ENCODE measurements at places on chromosomes 1 and 21.

- no peak for DNase-seq
Measured at GRCh38 chr1:144101397-144102045, 129.7 kb upstream of the FAM72C start.

DNA sequence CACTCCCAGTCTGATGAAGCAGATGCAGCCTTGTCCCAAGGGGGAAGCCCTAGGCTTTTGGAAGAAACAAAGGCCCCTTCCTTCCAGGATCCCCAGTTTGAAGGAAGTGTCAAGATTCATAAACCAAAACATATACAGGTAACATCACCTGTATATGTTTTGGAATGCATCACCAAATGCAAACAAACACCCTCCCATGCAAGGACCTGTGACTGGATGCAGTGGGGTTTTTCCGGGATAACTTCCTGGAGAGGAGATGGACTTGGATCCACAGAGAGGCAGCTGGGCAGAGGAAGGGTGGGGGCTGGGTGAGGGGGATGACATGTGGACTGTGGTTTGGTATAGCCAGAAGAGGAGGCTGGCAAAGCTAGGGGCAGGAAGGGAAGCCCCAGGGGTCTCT lies 1.5 kb upstream of the PLA2G2F start:
- no peak for DNase-seq

DNA sequence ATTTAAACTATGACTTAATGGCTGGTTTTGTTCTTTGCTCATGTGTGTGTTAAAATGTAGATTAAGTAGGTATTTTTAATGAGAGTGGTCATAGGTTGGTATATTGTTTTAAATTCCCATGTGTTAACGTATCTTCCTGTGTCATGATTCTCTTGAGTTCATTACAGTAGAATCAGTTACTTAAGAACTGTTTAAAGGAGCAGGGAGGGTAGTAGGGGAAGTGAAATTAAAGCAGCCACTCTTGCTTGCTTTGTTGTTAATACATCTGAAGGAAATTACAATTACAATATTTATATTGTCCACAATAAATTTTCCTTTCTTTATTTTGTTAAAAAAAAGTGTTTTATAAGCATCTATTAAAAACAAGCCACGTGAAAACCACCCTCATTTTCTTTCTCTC lies 119.2 kb upstream of the KIAA1614 start:
- no peak for DNase-seq

DNA sequence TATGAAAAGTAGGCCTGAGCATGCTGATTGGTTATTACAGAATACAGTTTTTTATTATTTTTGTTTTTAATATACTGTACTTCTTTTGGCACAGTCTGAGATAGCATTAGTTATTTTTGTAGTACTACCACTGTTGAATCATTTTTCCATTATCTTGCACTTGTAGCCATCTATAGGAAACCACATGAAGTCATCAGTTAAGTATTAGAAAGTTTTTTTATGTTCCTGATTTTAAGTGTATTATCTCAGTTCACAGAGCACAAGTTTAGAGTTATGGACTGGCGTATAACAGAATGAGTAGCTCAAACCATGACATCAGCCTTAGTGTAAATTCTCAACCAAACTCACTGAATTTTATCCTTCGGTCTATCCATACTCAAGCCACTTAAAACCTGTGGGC lies 22.8 kb downstream of the DHX9 start:
- no peak for DNase-seq

DNA sequence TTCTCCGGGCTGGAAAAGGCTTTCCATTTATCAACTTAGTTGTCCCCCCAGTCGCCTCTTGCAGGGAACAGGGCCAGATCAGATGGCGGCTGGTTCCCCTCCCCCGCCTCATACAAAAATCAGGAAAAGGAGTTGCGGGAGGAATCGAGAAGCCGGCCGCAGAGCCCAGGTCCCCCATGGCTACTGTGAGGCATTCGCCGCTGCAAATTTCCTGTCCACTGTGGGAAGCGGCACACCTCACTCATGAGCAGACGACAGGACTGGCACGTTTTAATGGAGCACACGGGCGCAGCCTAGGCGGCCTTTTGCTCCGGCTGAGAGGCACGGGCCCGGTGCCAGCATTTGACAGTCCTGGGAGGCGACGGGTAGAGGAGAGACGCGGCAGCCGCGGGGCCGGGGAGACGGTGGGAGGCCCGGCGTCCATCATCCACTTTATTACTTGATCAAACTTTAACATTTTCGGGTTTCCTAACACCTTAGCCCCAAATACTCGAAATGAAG lies 1.1 kb downstream of the GNG4 start:
- DNase-seq: no peak

- no peak for DNase-seq
Measured at GRCh38 chr1:169914531-169914930, 20.8 kb upstream of the SCYL3 start.

DNA sequence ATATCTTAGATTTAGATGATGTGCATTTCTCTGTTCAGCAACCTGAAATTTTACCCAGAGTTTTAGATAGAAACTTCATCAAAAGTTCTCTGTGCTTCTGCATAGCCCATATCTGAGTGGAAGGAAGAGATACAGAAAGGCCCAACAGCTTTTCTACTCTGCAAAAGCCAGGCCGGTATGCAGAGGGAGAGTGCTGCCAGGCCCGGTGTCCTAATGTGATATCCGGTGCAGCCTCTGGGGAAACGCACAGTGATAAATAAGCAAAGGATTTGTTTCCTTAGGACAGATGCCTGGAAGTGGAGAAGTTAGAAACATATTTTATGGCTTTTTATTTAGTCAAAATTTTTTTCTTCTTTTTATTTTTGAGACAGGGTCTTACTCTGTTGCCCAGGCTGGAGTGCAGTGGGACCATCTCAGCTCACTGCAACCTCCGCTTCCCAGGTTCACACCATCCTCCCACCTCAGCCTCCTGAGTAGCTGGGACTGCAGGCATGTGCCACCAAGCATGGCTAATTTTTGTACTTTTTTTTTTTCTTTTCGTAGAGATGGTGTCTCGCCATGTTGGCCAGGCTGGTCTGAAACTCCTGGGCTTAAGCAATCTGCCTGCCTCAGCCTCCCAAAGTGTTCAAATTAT lies 145.8 kb downstream of the PATJ start:
- no peak for DNase-seq

DNA sequence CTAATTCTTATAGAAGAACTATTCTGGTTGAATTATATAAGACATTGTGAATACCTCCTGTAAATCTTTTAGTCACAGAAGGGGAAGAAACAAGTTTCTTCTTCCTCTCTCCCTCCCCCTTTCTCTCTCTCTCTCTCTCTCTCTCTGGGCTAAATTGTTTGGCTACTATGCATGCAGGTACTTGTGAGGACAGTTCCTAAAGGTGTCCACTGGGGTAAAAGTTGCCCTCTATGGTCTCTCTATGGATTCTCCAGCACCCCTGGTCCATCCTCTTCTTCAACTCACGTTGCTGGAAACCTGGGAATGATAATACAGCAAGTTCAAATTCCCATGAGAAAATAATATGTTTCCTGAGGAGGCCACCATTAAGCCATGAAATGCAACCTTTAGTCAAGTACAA lies 5.8 kb downstream of the OR6K3 start:
- no peak for DNase-seq

DNA sequence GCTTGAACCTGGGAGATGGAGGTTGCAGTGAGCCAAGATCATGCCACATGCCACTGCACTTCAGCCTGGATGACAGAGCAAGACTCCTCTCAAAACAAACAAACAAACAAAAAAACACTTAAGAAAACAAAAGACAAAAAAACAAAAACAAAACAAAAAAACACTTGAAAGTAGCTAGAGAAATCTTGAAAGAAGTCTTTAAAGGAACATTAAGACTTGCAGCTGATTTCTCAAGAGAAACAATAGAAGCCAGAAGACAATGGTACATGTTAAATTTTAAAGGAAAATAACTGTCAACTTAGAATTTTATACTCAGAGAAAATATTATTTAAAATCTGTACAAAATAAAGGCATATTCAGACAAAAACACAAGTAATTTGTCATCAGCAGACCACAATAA lies 71.3 kb downstream of the HLX start:
- no peak for DNase-seq

DNA sequence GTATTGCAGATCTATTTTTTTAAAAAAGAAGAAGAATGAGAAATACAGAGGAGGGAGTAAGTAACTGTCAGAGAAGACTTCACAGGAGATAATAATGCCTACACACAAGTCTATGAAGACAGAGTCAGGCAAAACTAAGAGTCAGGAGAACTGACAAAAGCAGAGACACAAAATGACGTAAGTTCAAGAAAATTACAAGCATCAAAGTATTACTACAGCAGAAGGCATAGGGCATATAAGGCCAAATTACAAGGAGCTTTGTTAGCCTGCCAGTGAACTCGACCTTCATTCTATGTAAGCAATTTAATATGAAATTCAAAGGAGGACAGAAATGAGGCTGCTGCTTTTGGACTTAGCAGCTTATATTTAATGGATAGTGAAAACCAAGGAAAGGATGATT lies 23.7 kb downstream of the FAF1 start:
- no peak for DNase-seq

- no peak for DNase-seq
Measured at GRCh38 chr1:203628201-203629015, 1.8 kb downstream of the ATP2B4 start.

DNA sequence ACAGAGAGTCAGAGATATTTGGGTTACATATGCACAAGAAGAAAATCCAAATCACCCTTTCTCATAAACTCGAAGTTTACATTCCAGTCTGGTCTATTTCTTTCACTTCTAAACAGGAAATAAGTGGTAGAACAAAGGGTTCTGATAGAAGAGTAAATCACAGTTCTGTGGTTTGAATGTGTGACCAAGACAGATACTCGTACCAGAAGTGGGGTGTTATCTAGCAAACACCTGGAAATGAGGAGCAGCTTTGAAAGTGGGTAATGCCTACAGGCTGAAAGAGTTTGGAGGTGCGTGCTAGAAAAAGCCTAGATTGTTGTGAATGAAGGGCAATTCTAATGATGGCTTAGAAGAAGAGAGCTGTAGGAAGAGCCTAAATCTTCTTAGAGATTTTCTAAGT lies 74.7 kb downstream of the FH start:
- DNase-seq: no peak

GRCh38 chr1:198761859-198762616 lies 123.2 kb downstream of the PTPRC start:
- no peak for DNase-seq

- DNase-seq: no peak
Measured at GRCh38 chr21:38848187-38848609, 42.5 kb downstream of the ETS2 start.

GRCh38 chr21:32253215-32253641 lies 25.6 kb downstream of the MIS18A start:
- no peak for DNase-seq

- DNase-seq: no peak
Measured at GRCh38 chr21:36155603-36156338, 853 bp upstream of the DOP1B start.

- DNase-seq: no peak
Measured at GRCh38 chr1:225548140-225548857, 104.6 kb downstream of the ENAH start.

DNA sequence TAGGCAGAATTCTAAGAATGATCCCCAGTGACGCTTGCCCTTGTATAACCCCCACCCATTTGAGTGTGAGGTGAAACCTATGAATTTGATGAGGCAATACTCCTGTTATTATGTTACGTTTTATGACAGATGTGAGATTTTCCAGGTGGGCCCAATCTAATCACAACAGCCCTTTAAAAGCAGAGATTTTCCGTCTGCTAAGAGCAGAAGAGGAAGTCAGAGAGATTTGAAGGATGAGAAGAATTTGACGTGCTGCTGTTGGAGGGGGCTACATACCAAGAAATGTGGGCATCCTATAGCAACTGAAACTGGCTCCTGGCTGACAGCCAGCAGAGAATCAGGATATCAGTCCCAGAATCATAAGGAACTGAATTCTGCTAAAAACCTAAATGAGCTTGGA lies 2.4 kb upstream of the SLC19A2 start:
- no peak for DNase-seq

DNA sequence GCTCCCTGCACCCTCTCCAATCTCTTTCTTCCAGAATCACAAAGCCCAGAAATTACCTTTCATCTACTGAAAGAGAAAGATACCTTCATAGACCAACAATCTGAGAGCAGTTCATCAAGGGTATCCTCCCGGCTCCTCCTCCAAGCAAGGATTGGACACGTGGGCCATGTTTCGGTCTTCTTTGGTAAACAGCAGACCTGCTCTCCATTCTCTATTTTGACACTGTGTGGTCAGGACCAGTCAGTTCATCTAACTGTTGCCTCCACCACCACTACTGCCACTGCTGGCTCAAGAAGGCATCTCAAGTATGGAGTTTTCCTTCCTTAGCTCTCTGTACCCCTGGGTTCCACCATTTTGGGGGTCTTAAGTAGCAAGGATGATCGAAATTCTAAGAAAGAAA lies 8.0 kb upstream of the LELP1 start:
- no peak for DNase-seq

DNA sequence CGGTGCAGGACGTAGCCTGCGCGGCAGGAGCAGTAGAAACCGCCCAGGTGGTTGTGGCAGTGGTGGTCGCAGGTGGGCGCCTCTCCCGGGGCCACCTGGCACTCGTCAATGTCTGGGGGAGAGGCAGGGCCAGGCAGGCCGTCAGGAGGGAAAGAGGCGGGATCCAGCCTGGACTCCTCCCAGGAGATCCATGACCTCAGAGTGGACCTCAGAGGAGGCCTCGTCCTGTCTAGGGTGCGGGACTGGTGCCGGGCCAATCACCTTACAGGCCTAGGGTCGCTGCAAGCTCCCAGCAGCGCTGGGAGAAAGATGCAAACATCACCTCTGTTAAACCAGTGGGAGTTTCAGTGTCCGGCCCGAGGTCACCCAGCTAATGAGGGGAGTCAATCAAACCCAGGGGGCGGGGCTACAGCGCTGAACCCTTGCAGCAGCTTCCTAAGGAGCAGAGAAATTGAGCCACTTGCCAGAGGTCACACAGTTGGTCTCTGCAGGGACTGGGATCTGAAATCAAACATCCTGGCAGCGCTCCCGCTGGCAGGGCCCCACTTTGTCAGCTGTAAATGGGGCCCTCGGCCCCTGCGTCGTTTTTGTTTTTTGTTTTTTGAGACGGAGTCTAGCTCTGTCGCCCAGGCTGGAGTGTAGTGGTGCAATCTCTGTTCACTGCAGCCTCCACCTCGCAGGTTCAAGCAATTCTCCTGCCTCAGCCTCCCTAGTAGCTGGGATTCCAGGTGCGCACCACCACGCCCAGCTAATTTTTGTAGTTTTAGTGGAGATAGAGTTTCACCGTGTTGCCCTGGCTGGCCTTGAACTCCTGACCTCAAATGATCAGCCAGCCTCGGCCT lies 1.4 kb downstream of the MASP2 start:
- no peak for DNase-seq

DNA sequence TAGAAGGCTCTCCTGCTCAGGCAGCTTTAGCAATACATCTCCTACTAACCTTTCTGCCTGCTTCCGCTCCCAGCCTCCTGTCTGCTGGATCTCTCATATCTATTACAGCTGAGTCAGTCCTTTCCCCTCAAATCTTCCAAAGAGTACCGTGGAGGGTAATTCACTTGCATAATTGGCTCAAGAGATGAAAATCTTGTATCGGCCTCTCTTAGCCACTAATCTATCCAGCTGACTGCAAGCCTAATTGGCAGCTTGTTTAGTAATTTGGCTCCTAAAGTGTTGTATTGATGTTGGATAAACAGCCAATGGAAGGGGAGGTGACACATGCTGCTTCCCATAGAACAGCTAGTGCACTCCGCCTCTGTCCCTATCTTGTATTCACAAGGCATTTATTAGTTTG lies 195.7 kb downstream of the GPATCH2 start:
- DNase-seq: no peak

- no peak for DNase-seq
Measured at GRCh38 chr1:201828217-201828819, 639 bp upstream of the IPO9 start.

GRCh38 chr1:116268211-116268610 lies 104.8 kb upstream of the ATP1A1 start:
- no peak for DNase-seq

Measured in AG09309 (cell line).